ENCODE measurements at places on chromosomes 1 and 21.

GRCh38 chr1:47562799-47563198 is 125.0 kb downstream of the FOXD2 start:
- H3K4me1 ChIP-seq, result peaks cover 5% of the 10 kb centered on the region
- no peaks in the 10 kb centered on the region for H3K27me3 ChIP-seq
- no peak for DNase-seq

DNA sequence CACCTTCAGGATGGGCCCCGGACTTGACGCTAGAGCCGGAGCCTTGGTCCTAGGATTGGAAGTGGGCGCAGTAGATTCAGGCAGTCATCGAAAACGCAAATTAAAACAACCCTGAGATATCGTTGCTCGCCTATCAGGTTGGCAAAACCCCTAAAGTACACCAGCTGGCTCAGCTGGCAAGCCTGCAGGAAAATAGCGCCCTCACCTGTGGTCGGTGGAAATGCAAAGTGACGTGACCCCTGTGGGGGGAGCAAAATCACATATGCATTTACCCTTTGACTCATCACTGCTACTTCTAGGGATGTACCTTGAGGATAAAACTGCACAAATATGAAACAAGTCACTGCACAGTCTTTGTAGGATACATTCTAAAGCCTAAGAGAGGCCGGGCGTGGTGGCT is 170.3 kb upstream of the TMEM51 start:
- H3K4me3 ChIP-seq, result no peak overlapping the region
- DNase-seq, result no peak
- no peaks in the 10 kb centered on the region for H3K27me3 ChIP-seq
- no peak overlapping the region for H3K27ac ChIP-seq

GRCh38 chr1:106290805-106291501 is 765.5 kb upstream of the PRMT6 start:
- no peak overlapping the region for H3K4me3 ChIP-seq
- H3K36me3 ChIP-seq, result no peaks in the 10 kb centered on the region
- no peak for DNase-seq
- no peaks in the 10 kb centered on the region for H3K4me1 ChIP-seq
- H3K27me3 ChIP-seq, result no peaks in the 10 kb centered on the region

- H3K4me3 ChIP-seq, result no peak overlapping the region
- peaks cover 17% of the 10 kb centered on the region for H3K4me1 ChIP-seq
- no peak for DNase-seq
- no peaks in the 10 kb centered on the region for H3K27me3 ChIP-seq
- no peaks in the 10 kb centered on the region for H3K36me3 ChIP-seq
- no peak overlapping the region for H3K27ac ChIP-seq
Observed at GRCh38 chr1:203556047-203556851, 62.3 kb downstream of the OPTC start.

All from iPS DF 6.9 (cell line).